ENCODE measurements at places on chromosomes 3 and 15. TPM values are rescaled to one million over a fixed set of nuclear protein-coding genes. Genes with fewer than 3 reads are reported as not detected.
A peak's percentile ranks its signal among the peaks of the same experiment; 100 is the strongest.

Gene SCG5
- not detected for total RNA-seq

Gene WNT5A
- total RNA-seq, result not detected

GRCh38 chr15:99568625-99569352 lies 3.0 kb downstream of the MEF2A start:
- no peak for DNase-seq
- H3K4me1 ChIP-seq, result peaks cover 25% of the 10 kb centered on the region
- no peaks in the 10 kb centered on the region for H3K36me3 ChIP-seq
- peak overlapping the region; percentile 11 for H3K27ac ChIP-seq

Gene SLC2A2
- not detected for total RNA-seq

Gene ANKRD34C
- not detected for total RNA-seq

DNA sequence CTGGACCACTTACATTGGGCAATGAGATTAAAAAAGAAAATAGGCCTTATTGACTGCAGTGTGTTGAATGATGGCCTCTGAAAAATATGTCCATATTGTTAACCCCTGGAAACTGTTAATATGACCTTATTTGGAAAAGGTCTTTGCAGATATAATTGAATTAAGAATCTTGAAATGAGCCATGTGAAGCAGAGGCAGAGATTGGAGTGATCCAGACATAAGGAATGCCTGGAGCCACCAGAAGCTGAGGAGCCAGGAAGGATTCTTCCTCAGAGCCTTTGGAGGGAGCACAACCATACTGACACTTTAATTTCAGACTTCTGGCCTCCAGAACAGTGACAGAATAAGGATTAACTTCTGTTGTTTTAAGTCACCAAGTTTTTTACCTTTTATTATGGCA lies 510.4 kb upstream of the AGTR1 start:
- no peaks in the 10 kb centered on the region for H3K36me3 ChIP-seq
- no peaks in the 10 kb centered on the region for H3K4me1 ChIP-seq
- DNase-seq, result no peak
- no peaks in the 10 kb centered on the region for H3K27me3 ChIP-seq
- no peak overlapping the region for H3K27ac ChIP-seq

Gene HRG
- not detected for total RNA-seq

DNA sequence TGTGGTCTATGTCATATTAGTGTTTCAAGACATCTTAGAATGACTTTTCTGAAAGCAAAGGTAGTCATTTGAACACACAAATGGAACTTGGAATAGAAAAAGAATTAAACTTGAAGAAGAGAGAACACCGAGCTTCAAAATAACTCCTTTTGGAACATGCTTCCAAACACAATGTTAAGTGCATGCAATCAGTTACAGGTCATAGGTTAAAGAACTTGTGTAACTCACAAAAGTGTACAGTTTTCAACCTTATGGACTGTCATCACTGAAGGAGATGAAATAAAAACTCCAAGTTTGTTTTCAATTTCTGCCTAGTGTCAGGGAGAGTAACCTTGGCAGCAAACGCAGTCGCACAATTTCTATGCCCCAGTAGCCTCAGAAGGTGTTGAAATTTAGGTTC lies 192.9 kb upstream of the NECTIN3 start:
- no peak overlapping the region for H3K4me3 ChIP-seq
- no peaks in the 10 kb centered on the region for H3K4me1 ChIP-seq
- peaks cover 3% of the 10 kb centered on the region for H3K27me3 ChIP-seq
- H3K27ac ChIP-seq, result no peak overlapping the region
- H3K36me3 ChIP-seq, result peaks cover 8% of the 10 kb centered on the region

GRCh38 chr15:36837246-36837645 lies 257.8 kb downstream of the CDIN1 start:
- peaks cover 2% of the 10 kb centered on the region for H3K36me3 ChIP-seq
- H3K4me3 ChIP-seq, result no peak overlapping the region
- H3K27ac ChIP-seq, result no peak overlapping the region
- no peak for DNase-seq

Gene AMIGO3
- total RNA-seq, result 1.0 TPM

Gene CPN2
- total RNA-seq, result not detected

- H3K36me3 ChIP-seq, result no peaks in the 10 kb centered on the region
Measured at GRCh38 chr3:14401692-14402303, 608 bp upstream of the SLC6A6 start.

DNA sequence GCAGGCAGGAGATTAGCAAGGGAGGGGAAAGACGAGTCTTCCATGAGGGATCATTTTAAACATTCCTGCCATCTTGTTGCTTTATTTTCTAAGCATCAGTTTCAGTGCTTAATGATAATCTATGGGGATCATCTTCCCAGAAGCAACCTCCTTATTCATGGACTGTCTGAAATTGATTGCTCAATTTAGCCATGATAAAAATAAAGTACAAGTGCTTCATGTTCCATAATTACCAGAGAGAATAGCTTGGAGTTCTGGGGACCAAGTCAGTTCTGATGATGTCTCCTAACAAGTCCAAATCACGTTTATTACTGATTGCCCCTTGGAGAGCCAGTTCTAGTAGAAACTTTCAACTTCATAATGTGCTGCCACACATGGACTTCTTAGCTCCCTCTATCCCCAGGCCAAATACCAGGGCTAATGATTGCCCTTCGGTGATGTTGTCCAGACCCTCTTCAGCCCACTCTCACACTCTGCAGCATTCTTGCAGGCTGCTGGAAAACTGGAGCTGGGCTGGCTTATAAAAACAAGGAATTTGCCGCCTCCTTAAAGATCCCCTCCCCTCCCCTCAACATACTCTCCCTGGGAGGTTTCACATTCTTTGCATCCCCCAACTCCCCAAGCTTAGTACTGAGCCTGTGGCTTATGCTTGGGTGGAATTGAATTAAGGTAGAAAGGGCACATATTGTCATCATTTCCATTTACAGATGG lies 222.1 kb upstream of the ADAMTS9 start:
- no peak for DNase-seq
- H3K4me1 ChIP-seq, result no peaks in the 10 kb centered on the region
- no peak overlapping the region for H3K27ac ChIP-seq
- no peaks in the 10 kb centered on the region for H3K36me3 ChIP-seq
- no peak overlapping the region for H3K4me3 ChIP-seq

DNA sequence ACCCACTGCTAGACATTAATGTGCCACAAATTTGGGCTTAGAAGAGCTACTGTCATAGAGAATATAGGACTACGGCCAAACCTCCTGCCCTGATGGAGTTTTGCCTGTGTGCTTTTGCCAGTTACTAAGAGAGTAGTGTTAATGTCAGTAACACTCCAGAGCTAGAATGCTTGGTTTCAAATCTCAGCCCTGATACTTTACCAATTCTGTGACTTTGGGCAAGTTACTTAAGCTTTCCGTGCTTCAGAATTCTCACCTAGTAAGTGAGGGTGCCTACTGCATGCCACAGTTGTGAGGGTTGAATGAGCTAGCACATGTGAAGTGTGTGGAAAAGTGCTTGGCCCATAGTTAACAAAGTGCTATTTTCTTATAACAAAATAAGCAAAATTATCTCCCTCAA lies 10.9 kb upstream of the ITGA11 start:
- H3K4me3 ChIP-seq, result no peak overlapping the region
- no peak overlapping the region for H3K27ac ChIP-seq

GRCh38 chr3:23806534-23807423 lies 1.0 kb downstream of the UBE2E1 start:
- peak overlapping the region; percentile 100 for H3K4me3 ChIP-seq
- no peak for DNase-seq
- peaks cover 30% of the 10 kb centered on the region for H3K4me1 ChIP-seq

DNA sequence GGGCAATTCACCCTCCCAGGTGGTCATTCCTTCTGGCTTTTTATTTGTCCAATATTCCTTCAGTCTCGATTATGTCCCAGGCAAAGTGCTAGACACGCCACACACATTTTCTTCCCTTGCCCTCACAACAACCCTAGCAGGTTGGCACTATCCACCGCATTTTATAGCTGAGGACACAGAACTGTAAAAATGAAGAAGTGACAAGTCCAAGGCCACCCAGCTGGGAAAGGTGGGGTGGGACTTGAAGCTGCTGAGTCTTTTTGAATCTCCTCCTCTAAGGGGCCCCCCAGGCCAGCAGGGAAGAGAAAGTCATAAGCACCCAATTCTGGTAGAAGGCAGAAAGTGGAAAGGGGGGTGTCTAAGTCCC lies 60.6 kb downstream of the CEMIP start:
- H3K4me1 ChIP-seq, result no peaks in the 10 kb centered on the region
- H3K27ac ChIP-seq, result no peak overlapping the region
- DNase-seq, result no peak

GRCh38 chr3:172324611-172325203 lies 123.5 kb downstream of the GHSR start:
- H3K4me1 ChIP-seq, result no peaks in the 10 kb centered on the region
- H3K27ac ChIP-seq, result no peak overlapping the region
- no peak for DNase-seq
- no peak overlapping the region for H3K4me3 ChIP-seq
- H3K36me3 ChIP-seq, result peaks cover 11% of the 10 kb centered on the region
- no peaks in the 10 kb centered on the region for H3K27me3 ChIP-seq

DNA sequence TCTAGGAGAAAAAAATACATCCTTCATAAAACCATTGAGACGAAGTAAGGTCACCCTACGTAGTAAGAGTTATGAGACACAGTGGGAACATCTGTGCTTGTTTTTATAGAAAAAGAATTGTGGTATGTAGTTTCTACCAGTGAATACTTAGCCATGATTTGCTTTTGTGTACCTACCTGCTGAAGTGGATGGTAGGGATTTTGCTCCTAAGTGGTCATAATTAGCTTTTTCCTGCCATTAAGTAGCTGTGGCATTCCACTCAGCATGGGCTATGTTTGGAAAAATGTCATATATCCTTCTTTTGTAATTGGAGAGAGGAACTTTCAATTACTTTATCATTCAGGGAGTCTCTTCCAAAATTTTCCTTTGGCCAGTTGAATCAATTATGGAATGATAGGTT lies 63.7 kb downstream of the CHD2 start:
- DNase-seq, result no peak
- H3K4me3 ChIP-seq, result no peak overlapping the region
- H3K4me1 ChIP-seq, result peaks cover 38% of the 10 kb centered on the region
- H3K27me3 ChIP-seq, result no peaks in the 10 kb centered on the region
- H3K36me3 ChIP-seq, result peaks cover 9% of the 10 kb centered on the region

Gene PRSS50
- not detected for total RNA-seq

- H3K27me3 ChIP-seq, result no peaks in the 10 kb centered on the region
- no peak overlapping the region for H3K27ac ChIP-seq
- DNase-seq, result no peak
- H3K4me1 ChIP-seq, result peaks cover 23% of the 10 kb centered on the region
Measured at GRCh38 chr3:15458212-15458780, 30.9 kb downstream of the EAF1 start.

DNA sequence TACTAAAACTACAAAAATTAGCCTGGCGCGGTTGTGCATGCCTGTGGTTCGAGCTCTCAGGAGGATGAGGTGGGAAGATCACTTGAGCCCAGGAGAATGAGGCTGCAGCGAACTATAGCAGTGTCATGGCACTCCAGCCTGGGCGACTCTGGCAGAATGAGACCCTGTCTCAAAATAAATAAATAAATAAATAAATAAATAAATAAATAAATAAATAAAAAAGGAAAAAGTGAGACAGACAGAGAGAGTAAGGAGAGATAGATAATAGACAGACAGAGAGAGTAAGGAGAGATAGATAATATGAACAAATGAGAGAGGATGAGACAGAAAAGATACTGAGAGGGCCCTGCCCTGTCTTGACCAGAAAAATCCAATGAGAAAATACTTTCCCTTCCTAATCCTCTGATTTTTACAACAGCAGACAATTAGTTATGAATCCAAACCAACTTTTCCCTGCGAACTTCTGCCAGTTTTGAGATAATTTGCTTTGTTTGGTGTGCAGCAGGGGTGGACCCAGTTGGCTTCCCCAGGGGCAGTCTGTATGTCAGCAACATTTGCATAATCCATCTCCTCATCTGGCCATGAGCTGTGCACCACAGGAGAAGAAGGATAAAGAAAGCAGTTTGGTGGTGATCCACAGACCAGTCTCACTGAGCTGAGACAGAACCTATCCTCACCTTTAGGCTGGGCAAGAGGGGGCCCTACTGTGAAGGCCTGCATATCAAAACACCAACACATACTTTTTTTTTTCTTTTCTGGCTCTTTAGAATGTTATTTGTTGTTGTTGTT lies 288.5 kb upstream of the WNT5A start:
- DNase-seq, result no peak
- H3K27me3 ChIP-seq, result no peaks in the 10 kb centered on the region
- no peak overlapping the region for H3K27ac ChIP-seq
- H3K36me3 ChIP-seq, result no peaks in the 10 kb centered on the region
- H3K4me3 ChIP-seq, result no peak overlapping the region
- no peaks in the 10 kb centered on the region for H3K4me1 ChIP-seq

Gene TMIE
- 2.2 TPM for total RNA-seq

Gene NR2F2
- total RNA-seq, result not detected

Gene GHRL
- 1.3 TPM for total RNA-seq

DNA sequence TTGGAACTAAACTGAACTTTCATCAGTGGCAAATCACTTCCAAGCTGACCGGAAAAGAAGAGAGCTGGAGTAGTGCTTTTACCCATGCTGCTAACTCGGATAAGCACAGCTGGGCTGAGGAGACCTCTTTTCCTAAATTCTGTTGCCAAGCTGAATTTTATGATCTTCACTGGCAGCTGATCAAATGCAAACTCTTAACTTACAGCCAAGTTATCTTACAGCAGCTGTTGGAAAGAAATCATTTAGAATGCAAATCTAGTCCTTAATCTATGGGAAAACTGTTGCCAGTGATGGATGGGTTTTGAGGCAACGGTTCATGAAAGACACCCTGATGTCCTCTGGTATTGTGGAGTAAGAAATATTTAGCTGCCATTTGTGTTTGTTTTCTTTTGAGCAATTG lies 216.5 kb downstream of the ZNF385D start:
- no peak for DNase-seq
- no peaks in the 10 kb centered on the region for H3K27me3 ChIP-seq
- no peak overlapping the region for H3K27ac ChIP-seq
- no peaks in the 10 kb centered on the region for H3K36me3 ChIP-seq

GRCh38 chr3:24965706-24966385 lies 462.2 kb upstream of the RARB start:
- H3K27ac ChIP-seq, result no peak overlapping the region
- no peaks in the 10 kb centered on the region for H3K27me3 ChIP-seq
- no peaks in the 10 kb centered on the region for H3K4me1 ChIP-seq
- no peak overlapping the region for H3K4me3 ChIP-seq

GRCh38 chr3:165768680-165769079 lies 68.5 kb downstream of the BCHE start:
- DNase-seq, result no peak
- no peak overlapping the region for H3K4me3 ChIP-seq
- no peaks in the 10 kb centered on the region for H3K27me3 ChIP-seq
- H3K27ac ChIP-seq, result no peak overlapping the region
- no peaks in the 10 kb centered on the region for H3K36me3 ChIP-seq
- H3K4me1 ChIP-seq, result no peaks in the 10 kb centered on the region

Gene LRRIQ4
- not detected for total RNA-seq

Gene ALDH1A3
- total RNA-seq, result not detected

Gene PPP1R14D
- not detected for total RNA-seq
